CD4-positive, alpha-beta T cell treated with Interleukin-10 for 1 hour (primary cell): ENCODE measurements at places on chromosomes 4 and X.

DNA sequence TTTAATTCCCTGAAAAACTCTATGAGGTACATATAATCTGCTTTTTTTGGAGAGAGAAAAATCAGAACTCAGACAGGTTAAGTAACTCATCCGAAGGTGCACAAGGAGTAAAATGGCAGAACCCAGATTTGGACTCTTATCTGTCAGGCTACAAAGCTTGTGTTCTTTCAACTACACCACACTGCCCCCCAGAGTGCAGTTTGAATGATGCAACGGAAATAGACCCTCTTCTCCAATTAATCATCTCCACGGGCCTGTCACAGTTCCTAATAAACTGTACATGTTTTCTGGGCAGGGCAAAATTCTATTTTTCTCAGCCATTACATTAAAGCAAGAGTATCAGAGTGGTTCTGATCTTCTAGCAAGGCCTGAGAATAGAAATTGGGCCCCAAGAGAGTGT, 35.3 kb upstream of the DCX start:
- DNase-seq = no peak

DNA sequence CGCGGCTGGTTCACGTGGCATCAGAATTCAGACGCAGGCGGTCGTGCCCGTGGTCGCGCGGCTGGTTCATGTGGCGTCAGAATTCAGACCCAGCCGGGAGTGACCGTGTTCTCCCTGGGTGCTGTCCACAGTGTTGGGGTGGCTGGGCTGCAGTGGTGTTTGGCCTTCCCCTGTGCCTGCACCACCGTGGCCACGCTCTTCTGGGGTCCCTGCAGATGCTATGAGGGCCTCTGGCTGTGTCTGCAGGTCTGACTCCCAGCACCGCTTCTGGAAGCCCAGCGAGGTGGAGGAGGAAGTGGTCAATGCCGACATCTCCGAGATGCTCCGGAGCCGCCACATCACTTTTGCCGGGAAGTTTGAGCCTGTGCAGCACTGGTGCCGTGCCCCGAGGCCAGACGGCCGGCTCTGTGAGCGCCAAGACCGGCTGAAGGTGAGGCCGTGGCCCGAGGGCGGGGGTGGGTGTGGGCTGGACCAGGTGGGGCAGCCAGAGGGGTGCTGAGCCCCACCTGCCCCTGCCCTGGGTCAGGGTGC, 26.4 kb downstream of the NKX1-1 start:
- no peak for DNase-seq

- DNase-seq = no peak
These were observed 53.1 kb downstream of the USP11 start for GRCh38 chrX:47285836-47286320.

GRCh38 chr4:98586962-98587354, 71.5 kb downstream of the TSPAN5 start:
- no peak for DNase-seq

DNA sequence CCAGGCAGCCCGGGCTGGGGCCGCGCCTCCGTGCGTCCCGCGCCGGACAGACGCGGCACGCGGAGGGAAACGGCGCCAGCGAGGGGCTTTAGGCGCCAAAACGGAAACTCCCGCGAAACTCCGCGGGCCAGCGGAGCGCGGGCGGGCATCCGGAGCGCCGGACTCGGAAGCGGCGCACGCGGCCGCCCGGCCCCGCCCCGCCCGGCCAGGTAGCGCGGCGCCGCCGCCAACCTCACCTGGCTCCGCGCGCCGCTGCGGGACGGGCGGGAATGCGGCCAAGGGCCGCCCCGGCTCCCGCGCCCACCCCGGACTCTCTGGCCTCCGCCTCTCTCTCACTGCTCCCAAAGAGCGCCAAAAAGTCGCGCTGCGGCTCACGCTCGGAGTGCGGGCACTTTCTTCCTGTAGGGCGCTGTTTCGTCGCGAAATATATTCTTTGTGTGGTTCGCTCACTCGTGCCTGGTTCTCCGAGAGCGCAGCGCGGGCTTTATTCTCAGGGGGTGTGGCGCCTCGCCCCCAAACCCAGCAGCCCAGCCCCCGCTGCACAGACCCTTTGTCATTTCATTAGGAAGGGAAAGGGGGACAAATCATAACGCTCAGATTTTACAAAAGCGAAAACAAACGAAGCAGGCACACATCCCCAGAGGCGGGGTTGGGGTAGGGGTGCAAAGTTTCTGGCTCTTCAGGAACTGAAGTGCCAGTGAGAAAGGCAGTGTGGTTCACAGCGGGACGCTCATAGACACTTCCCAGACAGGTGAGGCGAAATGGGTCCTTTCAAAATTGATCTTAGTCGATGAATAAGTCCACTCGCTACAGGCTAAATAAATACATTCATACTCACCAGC, 961 bp upstream of the MBNL3 start:
- DNase-seq = peak; percentile 57

DNA sequence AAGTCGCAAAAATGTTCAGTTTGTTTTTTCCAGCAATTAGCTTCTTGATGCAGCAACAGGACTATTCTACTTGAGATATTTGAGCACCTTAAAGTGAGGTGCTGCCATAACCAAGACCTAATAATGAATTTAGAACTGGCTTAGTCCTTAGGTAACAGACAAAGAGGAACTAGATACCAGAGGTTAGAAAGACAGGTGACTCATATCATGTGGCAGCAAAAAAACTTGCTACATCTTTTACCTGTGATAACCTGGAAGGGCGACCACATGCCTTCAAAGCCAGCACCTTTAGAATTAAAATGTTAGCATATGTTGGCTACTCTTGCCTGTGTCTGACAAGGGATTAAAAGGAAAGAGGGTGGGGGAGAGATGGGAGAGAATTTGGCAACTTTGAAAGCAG, 90.4 kb downstream of the ARHGAP6 start:
- DNase-seq = no peak

GRCh38 chrX:70444946-70445656, 466 bp downstream of the DLG3 start:
- no peak for DNase-seq

GRCh38 chr4:7266525-7267292, 74.4 kb downstream of the SORCS2 start:
- no peak for DNase-seq

- DNase-seq = no peak
These were observed 116.5 kb upstream of the PDLIM3 start for GRCh38 chr4:185651851-185652250.

DNA sequence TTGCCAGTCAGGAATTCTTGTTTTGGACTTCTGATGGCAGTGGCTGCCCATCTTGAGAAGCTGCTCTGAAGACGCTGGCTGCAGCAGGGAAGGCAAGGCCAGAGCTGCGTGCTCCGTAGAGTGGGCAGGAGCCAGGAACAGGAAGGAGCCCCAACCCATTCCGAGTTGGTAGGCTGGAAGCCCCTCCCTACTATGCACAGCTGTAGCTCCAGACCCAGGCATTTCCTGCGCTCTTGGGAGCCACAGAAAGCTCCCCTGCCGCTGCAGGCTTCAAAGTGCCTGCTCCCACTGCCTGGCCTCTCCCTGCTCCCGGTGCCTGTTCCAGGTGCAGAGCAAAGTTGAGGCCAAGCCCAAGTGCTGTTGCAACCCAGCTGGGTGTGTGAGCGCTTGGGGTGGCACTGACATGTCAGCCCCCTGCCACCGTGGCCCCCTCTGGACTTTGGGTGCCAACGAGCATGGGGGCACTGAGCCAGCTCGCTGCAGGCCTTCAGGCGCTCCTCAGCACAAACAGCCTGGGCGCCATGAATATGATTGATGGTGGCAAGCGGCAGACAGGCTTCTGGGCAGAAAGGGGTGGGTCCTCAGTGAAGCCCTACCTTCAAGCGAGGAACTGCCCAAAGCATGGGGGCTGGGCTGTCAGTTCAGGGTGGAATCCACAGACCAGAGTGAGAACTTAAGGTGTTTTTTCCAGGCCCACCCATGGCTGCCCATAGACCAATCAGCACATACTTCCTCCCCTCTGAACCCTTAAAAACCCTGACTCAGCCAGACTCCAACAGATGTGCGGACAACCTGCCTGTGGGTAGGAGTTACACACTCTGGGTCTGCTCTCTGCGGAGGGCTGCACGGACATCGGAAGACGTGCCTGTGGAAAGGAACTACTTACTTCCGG, 677.2 kb upstream of the INTU start:
- DNase-seq = no peak

DNA sequence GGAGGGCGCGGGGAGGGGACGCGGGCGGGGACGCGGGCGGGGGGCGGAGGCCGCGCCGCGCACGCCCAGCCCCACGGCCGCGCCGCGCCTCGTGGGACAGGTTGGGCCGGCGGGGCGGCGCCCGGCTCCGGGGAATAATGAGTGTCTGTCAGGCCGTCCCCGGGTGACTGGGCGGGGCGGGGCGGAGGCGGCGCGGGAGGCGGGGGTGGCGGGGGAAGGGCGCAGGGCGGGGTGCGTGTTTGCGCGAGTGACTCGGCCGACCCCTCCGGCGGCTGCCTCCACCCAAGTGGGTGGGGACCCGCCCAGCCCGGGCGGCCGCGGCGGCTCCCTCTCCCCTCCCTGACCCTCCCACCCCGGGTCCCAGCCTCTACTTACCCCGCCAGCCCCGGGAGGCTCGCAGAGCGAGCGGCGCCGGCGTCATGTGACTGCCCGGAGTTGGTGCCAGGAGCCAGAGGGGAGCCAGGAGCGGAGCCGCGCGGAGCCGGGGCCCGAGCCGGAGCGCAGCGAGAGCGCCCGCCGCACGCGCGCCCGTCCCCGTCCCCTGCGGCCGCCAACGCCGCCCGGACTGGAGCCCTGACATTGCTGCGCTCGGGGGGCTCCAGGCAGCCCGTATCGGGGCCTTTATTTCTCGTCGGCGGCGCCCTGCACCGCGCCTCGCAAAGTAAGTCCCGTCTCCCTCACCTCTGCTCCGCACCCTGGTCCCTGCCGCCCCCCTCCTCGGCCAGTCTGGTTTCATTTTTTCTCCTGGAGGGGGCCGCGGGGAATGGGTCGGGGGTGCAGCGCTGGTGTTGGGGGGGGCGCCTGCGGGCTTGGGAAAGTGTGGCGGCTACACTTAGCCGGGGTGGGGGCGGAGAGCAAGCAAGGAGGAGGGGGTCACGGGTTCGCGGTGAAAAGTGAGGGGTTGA, at the start of gene KLF3:
KLF3 (plus strand) TSS at position 399 of the 905 bp plus-strand sequence. CDS start 16,427 bp downstream, outside the sequence.
- peak; percentile 95 for DNase-seq

- no peak for DNase-seq
These were observed 113.6 kb downstream of the CNKSR2 start for GRCh38 chrX:21487832-21488231.

DNA sequence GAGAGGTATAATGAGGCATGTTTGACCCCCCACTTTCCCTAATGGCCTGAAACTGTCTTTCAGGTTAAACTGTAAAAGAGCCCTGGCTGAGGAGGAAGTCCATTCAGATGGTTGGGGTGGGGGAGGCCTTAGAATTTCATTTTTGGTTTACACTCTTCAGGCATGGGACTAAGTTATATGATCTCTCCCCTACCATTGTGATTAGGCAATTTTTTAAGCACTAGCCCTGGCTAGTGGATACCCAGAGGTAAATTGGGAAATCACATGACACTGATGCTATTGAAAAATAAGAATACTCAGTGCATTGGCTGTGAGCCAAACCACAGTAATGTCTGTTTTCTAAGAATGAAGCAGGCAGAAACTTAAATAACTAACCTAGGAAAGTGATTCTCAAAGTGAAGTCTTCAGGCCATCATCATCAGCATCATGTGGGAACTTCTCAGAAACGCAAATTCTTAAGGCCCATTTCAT, 149.7 kb downstream of the RRAGB start:
- DNase-seq = peak; percentile 10

DNA sequence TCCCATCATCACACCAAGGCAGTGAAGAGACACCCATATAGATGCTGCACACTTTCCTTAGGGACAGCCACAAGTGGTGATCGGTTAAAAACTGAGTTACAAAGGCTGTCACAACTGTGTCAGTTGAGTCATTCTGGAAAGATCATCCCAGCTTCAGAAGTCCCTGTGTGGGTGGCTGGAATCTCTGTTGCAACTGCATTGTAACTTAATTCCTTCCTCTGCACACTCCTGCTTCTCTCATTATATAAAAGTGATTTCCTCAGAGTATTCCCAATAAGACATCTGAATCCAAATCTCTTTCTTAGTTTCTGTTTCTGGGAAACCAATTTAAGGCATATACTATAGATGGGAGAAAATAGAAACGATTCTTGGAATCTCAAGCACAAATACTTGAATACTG, 88.1 kb downstream of the FSTL5 start:
- no peak for DNase-seq

- no peak for DNase-seq
These were observed 2156.6 kb upstream of the TENM3 start for GRCh38 chr4:180086480-180087190.

DNA sequence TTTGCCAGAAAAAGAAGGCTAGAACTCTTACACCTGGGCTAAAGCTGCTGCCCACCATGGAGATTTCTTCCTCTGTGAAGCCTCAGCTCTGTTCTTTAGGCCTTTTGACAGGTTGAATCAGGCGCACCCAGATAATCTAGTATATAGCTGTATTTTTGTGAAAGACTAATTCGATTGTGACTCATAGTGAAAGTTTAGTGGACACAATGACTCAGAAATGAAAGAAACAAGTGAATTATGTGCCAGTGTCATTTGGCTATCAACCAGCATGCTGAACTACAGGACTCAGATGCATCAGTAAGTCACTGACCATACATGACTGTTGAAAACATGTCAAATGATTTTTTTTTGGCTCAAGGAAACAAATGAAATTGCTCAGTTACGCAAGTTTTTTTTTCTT, 425.4 kb downstream of the SLITRK2 start:
- no peak for DNase-seq

GRCh38 chr4:7763788-7764187, 175.9 kb downstream of the AFAP1 start:
- no peak for DNase-seq
